ENCODE measurements at places on chromosomes 6 and 20. TPM values are rescaled to one million over a fixed set of nuclear protein-coding genes. Genes with fewer than 3 reads are reported as not detected.

HSPA12B gene
- polyA plus RNA-seq: not detected

GNMT gene
- polyA plus RNA-seq: 0.55 TPM

C2 gene
- 0.74 TPM for polyA plus RNA-seq

GMEB2 gene
- polyA plus RNA-seq: 11.4 TPM

DNA sequence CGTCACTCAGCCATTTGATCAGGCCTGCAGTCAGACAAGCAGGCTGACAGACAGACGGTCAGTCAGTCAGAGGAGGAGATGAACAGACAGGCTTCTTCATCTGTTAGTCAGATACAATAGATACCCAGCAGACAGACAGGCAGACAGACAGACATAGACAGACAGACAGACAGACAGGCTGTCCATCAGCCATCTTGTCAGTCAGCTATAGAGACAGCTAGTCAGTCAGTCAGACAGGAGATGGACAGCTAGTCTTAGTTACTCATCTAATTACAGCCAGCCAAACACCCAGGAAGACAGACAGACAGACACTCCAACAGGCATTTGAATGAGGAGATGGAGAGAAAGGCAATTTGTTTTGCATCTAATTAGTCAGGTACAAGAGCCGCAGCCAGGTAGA, 36.4 kb downstream of the KCNB1 start:
- no peaks in the 10 kb centered on the region for H3K4me1 ChIP-seq
- no peak overlapping the region for H3K4me3 ChIP-seq
- DNase-seq: no peak
- H3K36me3 ChIP-seq: no peaks in the 10 kb centered on the region

DNA sequence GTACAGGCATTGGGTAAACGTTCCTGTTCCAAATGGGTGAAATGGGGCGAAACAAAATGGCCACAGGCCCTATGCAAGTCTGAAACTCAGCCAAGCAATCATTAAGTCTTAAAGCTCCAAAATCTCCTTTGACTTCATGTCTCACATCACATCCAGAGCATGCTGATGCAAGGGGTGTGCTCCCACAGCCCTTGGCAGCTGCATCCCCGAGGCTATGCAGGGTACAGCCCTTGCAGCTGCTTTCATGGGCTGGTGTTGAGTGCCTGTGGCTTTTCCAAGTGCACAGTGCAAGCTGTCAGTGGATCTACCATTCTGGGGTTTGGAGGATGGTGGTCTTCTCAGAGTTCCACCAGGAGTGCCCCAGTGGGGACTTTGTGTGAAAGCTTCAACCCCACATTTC, 270.0 kb upstream of the CDYL start:
- H3K27ac ChIP-seq: no peak overlapping the region
- no peaks in the 10 kb centered on the region for H3K36me3 ChIP-seq
- no peaks in the 10 kb centered on the region for H3K4me1 ChIP-seq
- DNase-seq: no peak
- H3K27me3 ChIP-seq: peaks cover 9% of the 10 kb centered on the region

GRCh38 chr6:105137388-105137787, 42.4 kb downstream of the POPDC3 start:
- peaks cover 18% of the 10 kb centered on the region for H3K27me3 ChIP-seq
- H3K4me1 ChIP-seq: peaks cover 11% of the 10 kb centered on the region
- no peak for DNase-seq
- no peak overlapping the region for H3K27ac ChIP-seq

DNA sequence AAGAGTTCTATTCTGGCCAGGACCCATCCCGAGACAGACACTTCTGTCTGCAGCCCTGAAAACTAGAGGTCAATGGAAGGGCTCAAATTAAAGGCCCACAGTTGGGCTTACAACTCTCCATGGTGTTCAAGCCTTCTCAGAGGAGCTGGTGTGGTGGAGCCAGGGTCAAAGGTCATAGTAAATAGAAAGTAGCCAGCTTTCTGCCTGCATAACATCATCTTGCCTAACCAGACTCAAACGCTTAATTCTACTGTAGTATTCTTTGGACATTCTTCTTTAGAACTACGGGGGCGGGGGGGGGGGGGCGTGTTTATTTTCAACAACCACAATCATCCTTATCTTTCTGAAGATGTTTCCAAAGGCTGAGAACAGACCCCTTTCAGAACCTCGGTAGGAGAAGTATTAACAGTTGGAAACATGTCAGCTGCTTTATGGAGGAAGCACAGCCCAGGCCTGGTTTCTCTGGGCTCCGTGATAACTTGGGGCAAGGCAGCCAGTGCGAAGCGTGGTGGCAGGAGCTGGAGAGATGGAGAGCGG, 1.5 kb upstream of the RREB1 start:
- H3K4me3 ChIP-seq: peak overlapping the region; percentile 93
- peaks cover 2% of the 10 kb centered on the region for H3K27me3 ChIP-seq
- H3K36me3 ChIP-seq: no peaks in the 10 kb centered on the region
- peaks cover 20% of the 10 kb centered on the region for H3K4me1 ChIP-seq

DNA sequence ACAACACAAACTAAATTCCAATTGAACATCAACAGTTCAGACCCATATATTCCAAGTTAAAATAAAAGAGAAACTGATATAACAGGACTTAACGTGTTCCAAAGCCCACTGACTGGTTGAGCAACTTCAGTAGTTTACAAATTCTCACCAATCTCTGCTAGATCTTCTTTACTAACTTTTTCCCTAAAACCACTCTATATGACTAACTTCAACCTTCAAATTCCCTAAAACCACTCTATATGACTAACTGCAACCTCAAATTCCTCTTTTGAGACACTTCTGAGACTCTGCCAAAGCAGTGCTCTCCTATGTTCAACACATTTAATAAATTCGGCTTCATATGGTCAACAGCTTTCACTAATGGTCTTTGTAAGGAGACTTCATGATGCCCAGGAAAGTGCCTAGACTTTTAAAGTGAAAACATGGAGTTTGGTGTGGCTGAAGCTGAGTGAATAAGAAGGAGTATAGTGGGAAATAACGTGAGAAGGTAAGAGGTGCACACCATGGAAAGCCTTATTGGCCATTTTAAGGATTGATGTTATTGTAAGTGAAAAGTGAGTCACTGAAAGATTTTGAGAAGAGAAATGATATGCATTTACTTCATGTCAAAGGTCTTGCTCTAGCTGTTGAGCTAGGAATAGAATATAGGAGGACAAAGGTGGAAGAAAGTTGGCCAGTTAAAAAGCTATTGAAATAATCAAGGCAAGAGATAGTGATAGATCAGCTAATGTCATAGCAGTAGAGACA, 134.0 kb upstream of the HCRTR2 start:
- no peak for DNase-seq
- peaks cover 11% of the 10 kb centered on the region for H3K4me1 ChIP-seq
- H3K4me3 ChIP-seq: no peak overlapping the region
- no peaks in the 10 kb centered on the region for H3K36me3 ChIP-seq
- H3K27ac ChIP-seq: no peak overlapping the region

GRCh38 chr6:166251211-166251610, 57.0 kb downstream of the PRR18 start:
- H3K4me1 ChIP-seq: peaks cover 20% of the 10 kb centered on the region
- DNase-seq: no peak
